ENCODE measurements at places on chromosomes 12 and 14.

DNA sequence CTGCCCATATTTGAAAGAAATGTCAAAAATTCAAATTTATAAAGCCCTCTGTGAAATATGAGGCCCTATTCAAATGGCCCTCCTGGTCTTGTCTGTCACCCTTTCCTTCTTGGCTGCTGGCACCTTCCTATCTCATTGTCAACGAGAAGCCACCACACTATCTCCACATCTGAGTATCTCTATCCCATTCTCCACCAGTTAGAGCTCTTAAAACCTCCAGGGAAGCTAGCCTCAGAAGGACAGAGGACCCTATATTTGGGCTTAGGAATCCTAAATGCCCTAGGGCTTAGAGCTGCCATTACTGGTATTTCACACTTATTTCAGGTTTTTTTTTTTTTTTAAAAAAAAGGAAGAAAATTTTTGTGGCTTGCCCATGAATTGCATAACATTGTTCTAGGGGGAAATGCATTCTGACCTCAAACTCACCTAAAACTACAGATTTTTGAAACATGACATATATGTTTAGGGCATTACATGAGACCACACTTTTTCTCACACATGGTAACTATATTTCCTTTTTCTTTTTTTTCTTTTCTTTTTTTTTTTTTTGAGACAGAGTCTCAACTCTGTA is 25.0 kb downstream of the SLC25A21 start:
- DNase-seq, result no peak

DNA sequence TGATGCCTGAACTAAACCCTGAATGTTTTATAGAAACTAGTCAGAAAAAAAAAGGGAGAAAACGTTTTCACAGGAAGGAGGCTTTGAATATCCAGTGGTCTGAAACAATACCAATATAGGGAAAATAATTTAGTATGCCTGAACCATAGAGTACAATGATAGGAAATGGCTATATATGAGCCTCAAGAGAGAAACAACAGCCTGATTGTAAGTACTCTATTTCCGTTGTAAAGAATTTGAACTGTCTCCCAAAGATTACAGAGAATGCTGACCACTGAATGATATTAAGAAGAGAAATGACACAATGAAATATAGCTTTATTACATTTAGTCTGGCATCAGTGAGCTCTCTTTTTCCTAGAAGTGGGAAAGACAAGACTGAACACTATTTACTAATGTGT is 5.5 kb upstream of the GABARAPL1 start:
- no peak for DNase-seq

DNA sequence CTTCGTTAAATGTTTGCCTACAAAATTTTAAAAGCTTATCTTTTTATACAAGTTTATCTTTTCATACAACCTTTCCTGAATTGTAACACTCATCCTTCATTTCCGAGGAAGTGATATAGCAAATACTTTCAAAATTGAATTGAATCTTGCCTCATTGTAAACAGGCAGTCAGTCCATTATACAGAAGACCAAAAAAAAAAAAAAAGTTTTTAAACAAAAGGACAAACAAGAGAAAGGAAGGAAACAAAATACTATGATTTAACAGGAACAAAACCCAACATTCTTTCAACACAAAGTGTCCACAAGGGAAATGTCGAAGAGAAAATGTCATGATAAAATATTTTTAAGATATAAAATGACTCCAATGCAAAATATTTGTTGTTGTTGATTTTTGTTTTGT is 8.5 kb downstream of the ATF7 start:
- no peak for DNase-seq

DNA sequence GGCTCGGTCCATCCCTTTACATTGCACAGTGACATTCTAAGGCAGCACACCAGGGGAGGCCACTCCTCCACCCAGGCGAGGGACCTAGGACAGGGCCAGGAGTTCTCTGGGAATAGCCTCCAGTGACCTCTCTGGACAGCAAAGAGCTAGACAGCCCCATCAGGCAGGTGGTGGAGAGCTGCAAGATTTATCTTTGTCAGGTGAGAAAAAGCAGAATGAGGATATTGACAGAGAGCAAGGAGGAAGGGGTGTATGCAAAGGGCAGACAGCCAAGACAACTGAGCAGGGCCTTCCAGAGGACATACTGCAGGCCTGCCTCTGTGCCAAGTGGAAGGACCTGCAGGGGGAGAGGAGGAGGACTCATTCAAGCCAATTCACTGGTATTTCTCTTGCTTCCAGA is 112.4 kb upstream of the MAX start:
- no peak for DNase-seq

GRCh38 chr12:6778217-6778573 is 5.9 kb downstream of the LAG3 start:
- no peak for DNase-seq

GRCh38 chr14:90639641-90640040 is 176.6 kb downstream of the TTC7B start:
- DNase-seq, result no peak

DNA sequence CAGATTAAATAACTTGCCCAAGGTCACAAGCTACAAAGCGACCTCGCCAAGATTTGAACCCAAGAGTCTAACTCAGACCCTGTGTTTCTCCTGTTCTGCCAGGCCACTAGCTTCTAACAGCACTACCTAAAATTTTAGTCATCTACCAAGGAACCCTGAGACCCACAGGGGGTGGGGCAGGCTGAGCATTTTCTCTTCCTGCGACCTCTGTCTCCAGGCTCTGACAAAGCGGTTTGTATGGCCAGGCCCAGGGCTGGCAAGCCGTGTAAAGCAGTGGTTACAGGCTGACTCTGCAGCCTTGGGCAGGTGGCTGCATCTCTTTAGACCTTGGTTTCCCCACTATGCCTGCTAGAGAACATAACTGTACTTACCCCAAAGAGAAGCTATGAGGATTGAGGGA is 5.3 kb downstream of the VDR start:
- DNase-seq, result no peak

GRCh38 chr12:29640589-29641345 is 143.0 kb downstream of the TMTC1 start:
- no peak for DNase-seq

- DNase-seq, result no peak
Measured at GRCh38 chr12:34598352-34598827, 576.1 kb downstream of the ALG10 start.

DNA sequence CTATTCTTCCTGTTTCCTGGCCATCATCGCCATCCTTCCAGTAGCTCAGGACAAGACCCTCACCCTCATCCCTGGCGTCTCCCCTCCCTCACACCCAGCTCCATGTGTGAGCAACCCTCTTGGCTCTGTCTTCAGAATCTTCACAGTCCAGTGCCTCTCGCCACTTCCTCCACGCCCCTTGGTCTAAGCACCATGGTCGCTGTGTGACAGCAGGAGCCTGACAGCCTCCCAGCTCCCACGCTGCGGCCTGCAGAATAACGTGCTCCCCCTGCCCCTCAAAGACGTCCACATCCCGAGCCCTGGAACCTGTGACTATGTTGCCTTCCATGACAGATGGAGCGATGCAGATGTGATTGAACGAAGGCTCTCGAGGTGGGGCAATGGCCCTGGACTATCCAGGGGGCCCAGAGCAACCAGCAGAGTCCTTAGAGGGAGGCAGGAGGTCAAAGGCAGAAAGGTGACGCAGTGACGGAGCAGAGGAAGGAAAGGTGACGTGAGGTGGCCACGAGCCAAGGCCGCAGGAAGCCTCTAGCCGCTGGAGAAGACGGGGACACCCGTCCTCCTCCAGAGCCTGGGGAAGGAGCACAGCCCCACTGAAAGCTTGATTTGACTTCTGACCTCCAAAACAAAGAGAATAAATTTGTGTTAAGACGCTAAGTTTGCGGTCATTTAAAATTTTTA is 139.8 kb downstream of the CALM1 start:
- no peak for DNase-seq

DNA sequence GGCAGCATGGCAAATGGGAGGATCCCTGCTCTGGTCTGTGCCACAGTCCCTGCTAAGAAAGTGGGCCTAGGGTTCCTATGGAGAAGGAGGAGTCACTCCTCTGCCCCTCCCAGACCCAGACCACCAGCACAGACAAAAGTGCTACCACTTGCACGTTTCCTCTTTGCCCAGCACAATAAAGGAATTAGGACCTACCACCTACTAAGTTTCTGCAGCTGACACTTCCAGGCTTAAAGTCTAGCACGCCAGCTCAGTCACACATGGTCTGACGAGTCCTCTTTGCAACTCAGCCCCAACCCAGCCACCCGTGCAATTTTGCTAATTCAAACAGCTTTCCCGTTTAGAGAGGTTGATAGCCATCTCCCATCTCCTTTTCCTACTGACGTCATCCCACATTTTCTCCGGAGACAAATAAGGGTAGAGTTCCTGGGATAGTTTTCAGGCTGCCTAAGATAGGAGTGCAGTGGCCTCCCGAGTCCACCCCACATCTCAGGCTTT is 66.2 kb upstream of the PTGR2 start:
- DNase-seq, result no peak

DNA sequence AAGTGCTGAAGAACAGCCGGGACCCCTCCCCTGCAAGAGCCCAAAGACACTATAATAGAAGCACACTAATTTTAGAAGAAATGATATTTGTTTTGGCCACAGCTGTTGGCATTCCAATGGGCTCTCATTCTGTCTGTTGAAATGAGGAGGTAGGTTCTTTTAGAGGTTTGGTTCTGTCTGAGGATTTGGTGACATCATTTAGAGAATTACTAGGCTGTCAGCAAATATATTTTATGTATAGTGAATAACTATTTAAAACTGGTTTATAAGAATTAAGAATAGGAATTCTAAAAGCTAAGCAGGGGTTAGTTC is 200.7 kb upstream of the SLC38A2 start:
- DNase-seq, result no peak

GRCh38 chr14:60002819-60003492 is 83.0 kb downstream of the LRRC9 start:
- DNase-seq, result no peak

DNA sequence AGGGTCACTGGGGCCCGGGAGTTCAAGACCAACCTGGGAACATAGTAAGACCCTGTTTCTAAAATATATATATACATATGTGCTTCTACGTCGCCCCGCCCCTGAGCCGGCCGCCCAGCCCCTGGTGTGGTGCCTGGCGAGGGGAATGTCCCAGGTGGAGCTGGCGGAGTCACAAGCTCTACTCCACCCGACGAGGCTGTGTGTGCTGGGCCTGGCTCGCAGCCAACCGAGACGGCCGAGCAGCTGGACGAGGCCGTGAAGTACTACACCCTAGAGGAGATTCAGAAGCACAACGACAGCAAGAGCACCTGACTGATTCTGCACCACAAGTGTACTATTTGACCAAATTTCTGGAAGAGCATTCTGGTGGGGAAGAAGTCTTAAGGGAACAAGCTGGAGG is 22.1 kb upstream of the ITPK1 start:
- DNase-seq, result no peak

DNA sequence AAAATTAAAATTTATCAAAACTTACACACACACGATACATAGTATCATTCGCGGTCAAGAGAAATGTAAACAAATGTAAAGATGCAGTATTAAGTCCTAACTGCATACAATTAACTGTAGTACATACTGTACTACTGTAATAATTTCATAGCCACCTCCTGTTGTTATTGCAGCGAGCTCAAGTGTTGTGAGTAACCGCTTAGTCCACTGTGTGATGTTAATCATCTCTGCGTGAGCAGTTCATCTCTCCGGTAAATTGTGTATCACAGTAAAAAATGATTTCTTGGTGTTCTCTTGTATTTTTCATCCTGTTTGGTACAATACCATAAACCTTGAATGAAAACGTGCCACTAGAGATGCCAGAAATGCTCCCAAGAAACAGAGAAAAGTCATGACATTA is 6.5 kb downstream of the EPS8 start:
- no peak for DNase-seq

GRCh38 chr14:71497645-71498086 is 434.6 kb upstream of the RGS6 start:
- DNase-seq, result no peak

DNA sequence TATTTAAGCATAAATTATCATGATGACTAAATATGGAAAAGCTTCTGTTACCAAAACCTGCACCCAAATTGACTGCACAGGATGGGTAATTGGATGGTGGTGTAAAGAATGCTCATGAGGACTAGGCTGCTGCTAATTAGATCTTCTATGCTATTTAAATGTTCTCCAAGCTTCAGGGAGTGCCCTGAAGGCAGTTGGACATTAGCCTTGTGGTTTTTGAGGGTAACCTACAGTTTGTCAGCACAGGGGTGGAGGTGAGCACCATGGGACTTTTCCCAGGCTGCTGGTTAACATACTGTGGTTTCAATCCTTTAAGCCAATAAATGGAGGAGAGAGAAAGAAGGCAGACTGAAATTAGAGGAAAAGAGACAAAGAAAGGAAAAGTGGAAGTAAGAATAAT is 145.0 kb downstream of the WIF1 start:
- no peak for DNase-seq

GRCh38 chr12:64876388-64877071 is 52.1 kb downstream of the TBC1D30 start:
- no peak for DNase-seq

GRCh38 chr14:39673734-39674133 is 241.5 kb upstream of the FBXO33 start:
- DNase-seq, result no peak

GRCh38 chr14:60485598-60486251 is at the start of gene C14orf39:
Gene C14orf39 (minus strand): TSS chr14:60486063. CDS start chr14:60485078, 985 bp downstream.
- DNase-seq, result no peak

DNA sequence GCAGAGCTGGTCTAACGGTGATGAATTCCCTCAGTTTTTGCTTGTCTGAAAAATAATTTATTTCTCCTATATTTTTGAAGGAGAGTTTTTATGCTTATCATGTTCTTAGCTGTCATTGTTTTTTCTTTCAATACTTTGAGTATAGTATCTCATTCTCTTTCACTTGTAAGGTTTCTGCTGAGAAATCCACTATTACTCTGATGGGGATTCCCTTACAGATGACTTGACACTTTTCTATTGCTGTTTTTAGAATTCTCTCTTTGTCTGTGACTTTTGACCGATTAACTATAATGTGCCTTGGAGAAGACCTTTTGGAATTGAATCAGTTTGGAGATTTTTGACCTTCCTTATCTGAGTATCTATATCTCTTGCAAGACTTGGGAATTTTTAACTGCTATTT is 139.6 kb downstream of the PRKD1 start:
- no peak for DNase-seq

GRCh38 chr14:74936151-74936550 is 13.1 kb upstream of the RPS6KL1 start:
- no peak for DNase-seq

DNA sequence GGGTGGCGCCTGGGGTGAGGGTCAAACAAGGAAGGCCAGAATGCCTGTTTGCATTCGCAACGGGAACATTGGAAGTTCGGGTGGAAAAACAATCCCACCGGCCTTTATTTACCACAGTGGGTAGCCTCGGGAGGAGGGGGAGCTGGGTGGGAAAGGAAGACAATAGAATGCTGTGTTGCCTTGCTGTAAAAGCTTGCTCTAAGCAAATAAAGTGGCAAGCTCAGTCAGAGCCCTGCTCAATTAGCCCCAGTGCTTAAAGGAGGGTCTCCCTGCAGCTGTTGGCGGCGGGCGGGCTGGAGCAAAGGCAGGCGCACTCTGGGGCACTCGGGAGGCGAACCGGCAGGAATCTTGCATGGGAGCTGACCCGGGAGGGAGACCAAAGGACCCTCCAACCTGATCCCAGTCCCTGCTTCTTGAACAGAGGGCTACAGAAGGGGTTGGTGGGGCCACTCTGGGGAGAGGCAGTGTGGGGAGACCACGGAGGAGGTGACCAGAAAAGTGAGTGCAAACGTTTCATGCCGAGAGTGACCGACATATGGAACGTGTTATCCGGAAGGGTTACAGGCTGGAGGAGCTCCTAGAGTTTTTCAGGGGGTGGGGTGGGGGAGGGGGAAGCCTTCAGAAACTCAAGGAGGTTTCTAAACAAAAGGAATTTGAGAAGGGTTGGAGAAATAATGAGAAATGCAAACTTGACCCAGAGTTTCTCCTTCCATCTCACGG is 48.5 kb downstream of the NTF3 start:
- no peak for DNase-seq

Data from stimulated activated CD8-positive, alpha-beta memory T cell treated with anti-CD3 and anti-CD28 coated beads, Interleukin-4, amount 100 ng/mL, for 4 hours (primary cell).